Caudate nucleus (tissue), 63 donors: ENCODE measurements at places on chromosomes 11 and 22.

- DNase-seq: no peak
Measured at GRCh38 chr11:134543241-134543640, 131.2 kb upstream of the B3GAT1 start.

- no peak for DNase-seq
Measured at GRCh38 chr22:45966320-45966894, 10.6 kb downstream of the WNT7B start.

DNA sequence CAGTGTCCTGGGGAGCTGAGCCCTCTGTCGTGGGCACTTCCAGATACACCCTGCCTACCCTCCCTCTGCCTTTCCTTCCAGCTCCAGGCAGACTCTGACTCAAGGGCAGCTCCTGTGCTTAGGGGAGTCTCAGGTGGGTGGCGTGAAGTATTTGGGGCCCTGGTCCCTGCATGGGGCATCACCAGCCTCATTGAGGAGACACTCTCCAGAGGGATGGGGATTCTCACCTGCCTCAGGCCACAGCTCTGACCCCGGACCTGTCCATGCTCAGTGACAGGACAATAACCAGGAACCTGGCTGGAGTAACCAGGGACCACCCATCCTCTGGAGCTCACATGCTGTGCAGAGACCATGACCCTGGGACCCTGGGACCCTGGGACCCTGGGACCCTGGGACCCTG is 41.2 kb downstream of the GGTLC2 start:
- DNase-seq: no peak

GRCh38 chr22:45657701-45658100 is 13.9 kb upstream of the ATXN10 start:
- DNase-seq: no peak

- DNase-seq: no peak
Measured at GRCh38 chr22:34669001-34669400, 397.0 kb upstream of the ISX start.

DNA sequence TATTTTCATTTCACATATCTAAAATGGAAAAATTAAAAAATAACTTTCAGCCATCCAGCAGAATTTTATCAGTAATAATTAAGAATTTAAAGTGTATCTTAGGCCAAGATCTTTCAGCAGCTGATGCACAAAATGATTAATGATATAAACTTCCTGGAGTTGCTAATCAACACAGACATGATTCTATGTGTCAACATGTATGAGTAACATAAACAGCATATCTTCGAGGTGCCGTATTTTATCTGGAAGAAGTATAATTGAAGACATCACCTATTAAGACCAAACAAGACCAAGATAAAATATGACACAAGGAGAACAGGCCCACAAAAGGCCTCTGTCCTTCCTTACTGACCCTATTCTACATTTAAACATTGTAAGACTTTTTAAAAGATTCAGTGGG is 45.2 kb downstream of the SLC5A12 start:
- no peak for DNase-seq

- no peak for DNase-seq
Measured at GRCh38 chr11:123006860-123007542, 25.4 kb upstream of the BSX start.

DNA sequence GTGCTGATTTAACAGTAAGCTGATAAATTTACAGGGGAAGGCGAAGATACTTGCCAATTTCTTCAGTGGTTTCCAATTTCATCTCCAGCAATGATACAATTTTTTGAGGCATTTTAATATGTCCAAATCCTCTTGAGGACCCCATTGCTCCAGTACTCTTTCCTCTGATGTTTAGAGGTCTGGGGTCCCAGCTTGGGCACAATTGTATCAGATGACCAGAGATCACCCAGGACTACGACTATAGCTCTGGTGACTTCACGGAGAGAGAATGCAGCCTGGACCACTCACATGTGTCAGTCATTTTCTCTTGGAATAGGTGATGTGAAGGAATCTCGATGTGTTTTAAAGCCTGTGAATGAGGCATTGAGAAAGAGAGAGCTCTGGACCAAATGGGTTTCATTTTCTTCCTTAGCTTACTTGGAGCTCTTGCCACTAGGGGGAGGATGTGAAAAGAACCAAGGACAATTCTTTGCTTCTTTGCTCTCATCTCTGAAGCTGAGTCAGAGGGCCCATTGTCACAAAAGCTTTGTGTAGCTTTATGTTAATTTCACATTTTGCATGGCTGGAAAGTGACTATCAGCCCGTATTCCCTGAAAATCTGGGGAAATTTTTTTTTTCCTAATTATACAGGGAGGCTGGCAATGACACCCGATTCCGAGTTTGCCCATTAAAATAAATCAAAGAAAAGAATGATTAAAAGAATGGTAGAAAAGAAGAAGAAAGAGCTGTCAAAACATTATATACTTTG is 6.7 kb upstream of the CCDC90B start:
- DNase-seq: peak; percentile 75

DNA sequence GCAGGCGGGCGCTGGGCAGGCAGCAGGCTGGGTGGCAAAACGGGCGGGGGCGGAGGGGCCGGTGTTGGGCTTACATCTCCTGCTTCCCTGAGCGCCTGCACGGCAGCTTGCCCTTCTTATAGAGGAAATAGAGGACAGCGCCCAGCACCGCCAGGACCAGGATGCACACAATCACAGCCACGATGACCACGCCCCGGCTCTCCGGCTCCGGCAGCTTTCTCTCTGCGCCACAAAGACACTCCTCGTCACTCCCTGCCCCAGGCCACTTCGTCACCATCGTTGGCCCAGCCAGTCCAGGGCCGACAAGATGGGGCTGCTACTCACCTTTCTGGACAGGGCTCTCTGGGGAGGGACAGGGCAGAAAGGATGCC is 6.3 kb downstream of the MCAM start:
- DNase-seq: no peak

GRCh38 chr22:22893077-22893805 is 5.6 kb downstream of the IGLL5 start:
- no peak for DNase-seq

GRCh38 chr11:56624661-56625110 is 10.0 kb upstream of the OR5M1 start:
- no peak for DNase-seq

GRCh38 chr11:61693922-61694601 is 13.9 kb downstream of the DAGLA start:
- DNase-seq: no peak

DNA sequence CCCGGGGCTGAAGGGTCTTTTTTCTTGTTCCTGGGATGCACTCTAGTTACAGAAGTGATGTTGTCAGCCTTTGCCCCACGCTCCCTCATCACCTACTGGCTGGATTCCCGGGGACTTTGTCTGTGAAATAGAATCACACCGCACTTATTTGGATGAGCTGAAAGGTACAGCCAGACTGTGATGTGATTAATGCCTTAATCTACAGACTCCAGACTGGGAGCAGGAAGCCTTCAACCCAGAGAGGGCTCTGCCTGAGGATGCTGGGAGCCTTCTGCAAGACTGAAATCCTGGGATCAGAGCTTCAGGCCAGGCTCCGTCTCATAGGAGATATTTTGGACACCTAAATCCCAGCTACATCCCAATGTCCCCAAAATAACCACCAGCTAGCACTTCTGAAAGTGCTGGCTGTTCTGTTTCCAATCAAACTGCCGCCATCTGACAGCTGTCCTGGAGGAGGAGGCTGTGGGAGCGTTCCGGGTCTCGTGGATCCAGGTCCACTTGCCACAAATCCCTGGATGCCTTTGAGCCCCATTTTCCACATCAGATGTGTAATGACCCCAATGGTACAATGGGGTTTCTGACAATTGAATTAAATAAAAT is 688.5 kb downstream of the TBC1D22A start:
- DNase-seq: no peak

GRCh38 chr22:43901976-43902643 is 10.3 kb upstream of the PNPLA5 start:
- DNase-seq: no peak
